DMS153 (cell line): ENCODE measurements at places on chromosomes 7 and 10.

DNA sequence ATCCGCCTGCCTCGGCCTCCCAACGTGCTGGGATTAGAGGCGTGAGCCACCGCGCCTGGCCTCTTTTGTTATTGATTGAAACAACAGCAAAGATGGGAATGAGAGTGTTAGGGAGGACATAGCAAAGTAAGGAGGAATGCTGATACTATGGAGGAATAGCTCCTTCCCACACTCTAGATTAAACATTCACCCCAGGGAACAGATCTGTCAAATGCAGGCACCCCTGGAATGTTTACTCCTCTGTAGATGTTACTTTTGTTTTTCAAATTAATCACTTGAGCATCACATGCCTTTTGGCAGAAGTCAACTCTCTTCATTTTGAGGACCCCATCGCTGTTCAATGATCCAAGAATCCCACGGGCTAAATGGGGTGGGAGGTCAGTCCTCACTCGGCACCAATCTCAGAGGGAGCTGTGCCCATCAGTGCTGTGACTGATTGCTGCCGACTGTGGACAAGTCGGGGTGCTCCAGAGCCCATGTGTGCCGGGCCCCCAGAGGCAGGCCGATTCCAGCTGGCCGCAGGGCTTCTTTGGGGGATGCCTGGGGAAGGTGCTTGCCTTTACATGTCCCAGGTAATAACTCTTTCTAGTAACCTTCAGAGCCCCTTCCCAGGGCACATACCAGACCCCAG, 10.2 kb upstream of the COBL start:
- no peak for DNase-seq

DNA sequence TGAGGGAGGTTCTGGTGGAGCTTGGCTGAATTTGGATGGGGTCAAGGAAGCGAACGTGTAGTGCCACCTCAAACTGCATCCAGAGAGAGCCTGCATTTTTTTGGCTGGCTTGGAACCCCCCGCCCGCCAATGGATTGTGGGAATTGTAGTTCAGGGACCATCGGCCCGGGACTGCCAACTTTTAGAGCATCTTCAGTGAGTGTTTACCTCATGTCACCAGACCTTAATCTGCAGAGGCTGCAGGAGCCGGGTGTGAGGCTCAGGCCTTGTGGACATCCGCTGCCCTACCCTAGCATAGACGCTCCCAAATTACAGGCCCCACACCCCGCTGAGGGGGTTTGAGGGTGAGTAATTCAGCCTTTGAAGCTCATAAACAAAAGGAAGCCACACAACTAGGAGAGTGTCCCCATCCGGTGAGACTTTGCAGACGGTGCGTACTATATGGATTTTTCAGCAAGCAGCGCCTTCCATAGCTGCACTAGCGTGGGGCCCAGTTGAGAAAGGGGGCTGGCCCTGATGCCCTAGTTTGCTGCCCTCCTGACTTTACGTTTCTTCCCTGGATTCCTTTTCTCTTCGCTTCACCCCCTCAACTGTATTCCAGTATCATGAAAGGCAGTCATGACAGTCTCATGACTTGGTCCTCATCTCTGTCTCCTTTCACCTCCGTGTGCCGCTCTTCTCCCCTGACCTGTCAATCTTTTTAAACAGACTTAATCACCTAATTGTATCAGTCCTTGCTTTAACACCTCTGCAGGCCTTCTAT, 717 bp downstream of the CNPY4 start:
- no peak for DNase-seq

DNA sequence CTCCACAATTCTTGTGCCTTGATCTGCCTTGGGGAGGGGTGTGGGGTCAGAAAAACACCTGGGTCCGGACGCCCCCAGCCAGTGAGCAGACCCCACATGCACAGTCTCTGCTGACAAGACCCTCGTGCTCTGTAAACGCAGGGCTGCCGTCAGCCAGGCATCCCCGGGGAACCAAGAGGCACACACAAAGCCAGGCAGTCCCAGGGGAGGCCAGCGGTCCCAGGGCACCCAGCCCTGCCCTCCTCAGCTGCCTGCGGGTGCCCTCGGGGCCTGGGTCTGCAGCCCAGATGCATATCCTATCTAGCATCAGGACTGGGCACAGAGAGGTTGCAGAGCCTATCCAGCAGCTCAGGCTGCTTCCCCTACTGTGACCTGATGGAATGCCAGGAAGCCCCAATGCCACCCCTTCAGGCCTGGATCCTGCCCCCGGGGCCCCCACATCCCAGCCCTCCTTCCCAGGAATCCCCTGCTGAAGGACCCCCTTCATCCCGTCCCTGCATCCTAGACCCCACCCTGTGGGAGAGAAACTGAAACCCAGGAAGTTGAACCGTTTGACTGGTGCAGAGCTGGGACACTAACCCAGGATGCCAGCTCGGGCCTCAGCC, 92.4 kb downstream of the MICALL2 start:
- no peak for DNase-seq

DNA sequence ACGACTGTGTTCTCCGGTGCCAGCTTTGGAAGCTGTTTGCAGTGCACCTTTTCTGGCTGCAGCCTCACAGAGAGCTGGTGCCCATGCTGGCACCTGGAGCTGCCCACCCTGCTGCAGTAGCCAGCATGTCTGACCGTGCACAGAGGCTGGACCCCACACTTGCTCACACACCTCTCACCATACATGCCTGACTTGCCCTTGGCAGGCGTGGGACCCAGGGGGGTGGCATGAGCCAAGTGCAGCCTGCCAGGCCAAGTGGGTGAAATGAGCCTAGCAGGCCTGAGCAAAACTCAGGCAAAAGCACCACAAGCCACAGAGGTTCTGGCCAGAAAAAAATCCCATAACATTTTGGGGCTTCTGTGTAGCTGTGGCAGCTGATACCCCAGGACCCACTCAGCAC, 258.8 kb downstream of the XPNPEP1 start:
- no peak for DNase-seq

DNA sequence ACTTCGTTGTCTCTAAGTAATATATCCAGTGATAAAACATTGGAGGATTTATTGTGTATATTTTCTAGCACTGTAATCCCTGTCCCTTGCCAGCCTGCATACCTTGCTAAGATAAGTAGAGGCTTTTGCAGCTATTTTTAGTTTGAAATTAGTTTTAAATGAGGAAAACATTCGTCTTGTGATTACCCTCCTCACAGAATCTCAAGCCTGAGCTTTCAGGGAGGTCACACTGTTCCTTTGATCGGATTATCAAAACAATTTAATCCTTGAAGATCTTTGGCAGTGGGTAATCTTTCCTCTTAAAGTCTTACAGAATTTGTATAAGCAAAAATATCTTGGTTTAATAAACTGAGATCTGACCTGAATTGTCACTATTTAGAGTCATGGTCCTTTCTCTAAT, 897.0 kb upstream of the CELF2 start:
- no peak for DNase-seq

DNA sequence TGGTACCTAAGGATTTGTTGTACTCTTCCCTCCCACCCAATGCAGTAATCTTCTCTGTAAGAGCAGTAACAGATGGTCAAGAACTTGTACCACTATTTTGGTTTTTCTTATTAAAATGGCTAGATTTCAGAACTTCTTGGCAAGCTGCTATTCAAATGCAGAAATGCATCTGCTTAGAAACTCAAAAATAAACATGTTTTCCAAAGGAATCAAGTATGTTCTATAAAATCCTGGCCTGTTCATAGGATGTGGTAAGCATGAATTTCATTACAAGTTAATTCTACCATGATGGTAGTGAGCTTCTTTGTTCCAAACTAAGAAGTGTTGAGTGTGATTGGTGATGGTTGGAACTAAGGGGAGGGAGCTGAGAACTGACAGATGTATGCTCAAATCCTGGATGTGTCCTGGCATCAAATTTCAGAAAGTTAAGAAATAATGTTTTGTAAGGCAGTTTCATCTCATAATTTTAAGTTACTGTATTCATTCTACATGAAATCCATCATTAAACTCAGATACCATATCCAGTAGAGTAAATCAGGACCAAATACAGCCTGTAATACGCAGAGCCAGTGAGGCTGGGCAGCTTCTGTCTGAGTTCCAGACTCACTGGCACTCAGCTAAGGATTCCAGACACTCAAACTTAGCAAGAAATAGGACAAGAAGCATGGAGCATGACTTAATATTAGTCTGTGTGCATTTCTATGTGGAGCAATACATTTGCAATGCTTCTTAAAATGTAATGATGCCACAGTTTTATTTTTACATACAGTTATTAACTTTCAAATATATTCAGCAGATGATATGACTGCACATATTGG, 119.6 kb downstream of the TES start:
- DNase-seq = no peak

- no peak for DNase-seq
Measured at GRCh38 chr7:34066411-34066810, 161.1 kb downstream of the BMPER start.

DNA sequence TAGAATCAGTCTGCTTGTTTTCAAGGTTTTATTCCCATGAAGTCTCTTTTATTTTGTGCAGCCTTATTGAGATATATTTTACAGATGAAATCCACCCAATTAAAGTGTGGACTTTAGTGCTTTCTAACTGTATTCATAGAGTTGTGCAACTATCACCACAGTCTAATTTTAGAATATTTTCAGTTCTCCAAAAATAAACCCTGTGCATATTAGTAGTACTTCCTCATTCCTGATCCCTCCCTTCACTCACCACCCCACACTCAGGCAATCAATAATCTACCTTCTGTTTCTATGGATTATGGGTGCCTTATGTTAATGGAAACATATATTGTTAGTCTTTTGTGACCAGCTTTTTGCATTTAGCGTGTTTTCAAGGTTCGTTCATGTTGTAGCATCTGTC, 185.7 kb upstream of the TMEM72 start:
- no peak for DNase-seq

- no peak for DNase-seq
Measured at GRCh38 chr10:112535531-112535951, 88.5 kb downstream of the VTI1A start.

- DNase-seq = no peak
Measured at GRCh38 chr7:26699766-26700165, 164.6 kb downstream of the SKAP2 start.

- no peak for DNase-seq
Measured at GRCh38 chr7:115099906-115100305, 178.0 kb downstream of the MDFIC start.

DNA sequence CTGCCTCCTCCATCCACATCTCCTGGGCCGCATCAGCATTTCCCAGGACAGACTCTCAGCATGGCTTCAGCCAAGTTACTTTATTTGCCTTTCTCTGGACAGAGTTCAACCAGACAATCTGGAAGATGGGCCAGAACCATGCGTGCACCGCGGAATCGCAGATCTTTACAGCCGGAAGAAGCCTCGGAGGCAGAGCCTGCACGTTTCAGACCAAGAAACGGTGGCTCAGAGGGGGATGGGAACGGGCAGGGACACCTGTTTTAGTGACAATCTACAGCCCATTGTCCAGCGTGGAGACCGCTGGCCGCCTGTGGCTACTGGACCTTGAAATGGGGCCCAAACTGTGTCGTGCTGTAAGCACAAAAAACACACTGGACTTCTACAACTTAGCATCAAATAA, 3.5 kb downstream of the VIPR2 start:
- DNase-seq = no peak

DNA sequence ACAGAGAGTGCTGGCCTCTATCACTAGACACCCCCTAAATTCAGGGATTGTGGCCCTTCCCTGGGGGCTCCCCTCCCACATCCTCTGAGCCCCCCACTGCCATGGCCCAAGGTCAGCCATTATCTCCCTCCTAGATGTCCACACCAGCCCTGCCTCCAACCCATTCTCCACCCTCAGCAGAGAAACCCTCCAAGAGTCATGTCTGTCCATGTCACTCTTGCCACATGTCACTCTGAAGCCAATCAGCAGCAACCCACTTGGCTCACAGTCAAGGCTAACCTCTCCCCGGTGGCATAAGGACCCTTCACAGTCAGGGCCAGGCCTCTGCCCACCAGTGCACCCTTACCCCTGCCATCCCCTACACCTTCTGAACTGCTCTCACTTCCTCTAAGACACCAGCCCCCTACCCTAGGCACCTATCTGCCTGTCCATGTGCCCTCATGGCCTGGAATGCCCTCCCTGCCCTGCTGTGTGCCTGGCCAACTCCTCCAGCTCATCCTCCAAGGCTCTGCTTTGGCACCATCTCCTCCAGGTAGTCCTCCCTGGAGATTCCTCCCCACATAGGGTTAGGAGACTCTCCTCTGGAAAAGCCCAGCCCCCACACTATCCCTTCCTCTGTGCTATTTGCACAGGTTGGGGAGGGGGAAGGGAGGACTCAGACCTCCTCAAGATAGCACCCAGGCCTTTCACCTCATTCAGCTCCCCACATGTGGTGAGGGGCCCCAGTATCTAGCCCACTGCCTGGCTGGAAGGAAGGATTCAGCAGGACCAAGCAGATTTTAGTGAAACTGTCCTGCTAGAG, 83.7 kb downstream of the GRID1 start:
- no peak for DNase-seq

DNA sequence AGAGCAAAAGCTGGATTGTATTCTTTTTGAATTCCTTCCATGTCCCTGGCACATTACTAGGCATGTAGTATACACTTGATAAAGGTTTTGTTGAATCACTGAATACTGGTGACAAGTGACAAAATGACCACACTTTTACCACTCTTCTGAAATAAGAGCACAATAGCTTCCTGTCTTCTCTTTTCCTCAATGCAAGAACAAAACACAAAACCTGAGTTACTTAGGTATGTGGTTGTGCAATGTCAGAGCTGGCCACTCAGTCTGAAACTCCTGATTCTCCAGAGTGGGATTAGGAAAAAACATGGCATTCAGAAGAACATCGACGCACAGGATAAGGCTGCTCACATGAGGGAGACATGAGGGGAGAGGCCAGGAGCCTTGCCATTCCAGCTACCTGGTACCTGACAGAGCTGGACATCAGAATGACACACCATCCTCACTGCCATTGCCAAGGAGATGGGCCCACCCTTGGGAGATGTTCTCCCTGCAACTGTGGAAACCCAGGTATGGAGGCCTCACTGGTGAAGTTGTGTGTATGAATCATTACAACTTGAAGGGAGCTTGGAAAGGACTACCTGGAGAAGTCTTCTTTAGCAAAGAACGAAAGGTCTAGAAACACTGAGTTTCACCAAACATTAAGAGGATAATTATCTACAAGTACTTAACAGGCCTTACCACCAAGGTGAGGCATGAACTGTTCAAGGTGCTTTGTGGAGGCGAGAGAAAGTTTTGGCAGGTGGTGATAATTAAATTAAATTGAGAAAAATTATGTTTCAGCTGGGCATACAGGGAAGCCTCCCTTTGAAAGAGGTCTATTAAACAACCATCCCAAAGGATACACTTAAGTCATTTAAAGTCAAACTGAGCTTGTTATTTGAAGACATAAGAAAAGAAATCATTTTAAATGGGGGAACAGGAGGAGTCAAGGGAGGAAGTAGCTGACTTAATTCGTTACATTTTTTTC, 246.5 kb upstream of the AOAH start:
- DNase-seq = no peak
